ENCODE measurements at places on chromosomes 3 and 15.

DNA sequence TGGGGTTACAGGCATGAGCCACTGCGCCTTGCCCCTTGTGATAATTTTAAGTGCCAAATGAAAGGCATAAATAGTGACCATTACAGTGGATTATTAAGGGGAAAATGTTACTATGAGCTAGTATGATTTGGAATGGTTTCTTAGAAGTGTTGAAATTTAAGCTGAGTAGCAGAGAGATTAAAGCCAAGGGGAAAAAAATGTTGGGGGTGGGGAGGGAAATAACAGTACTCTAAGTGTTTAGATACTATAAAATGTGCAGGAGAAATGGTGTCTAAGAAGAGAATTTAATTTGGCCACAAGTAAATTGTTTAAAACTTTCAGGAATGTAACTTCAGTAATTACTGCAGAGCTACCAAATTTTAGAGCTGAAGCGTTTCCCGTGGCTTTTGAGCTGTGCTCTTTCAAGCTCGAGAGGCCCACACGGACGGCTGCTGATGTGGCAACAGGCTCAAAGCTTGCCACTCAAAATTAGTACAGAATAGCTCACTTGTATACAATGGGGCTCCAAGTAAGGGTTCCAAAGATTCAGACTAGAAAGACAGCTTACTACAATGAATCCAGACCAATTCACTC lies 23.9 kb upstream of the SLC12A8 start:
- DNase-seq, result no peak

DNA sequence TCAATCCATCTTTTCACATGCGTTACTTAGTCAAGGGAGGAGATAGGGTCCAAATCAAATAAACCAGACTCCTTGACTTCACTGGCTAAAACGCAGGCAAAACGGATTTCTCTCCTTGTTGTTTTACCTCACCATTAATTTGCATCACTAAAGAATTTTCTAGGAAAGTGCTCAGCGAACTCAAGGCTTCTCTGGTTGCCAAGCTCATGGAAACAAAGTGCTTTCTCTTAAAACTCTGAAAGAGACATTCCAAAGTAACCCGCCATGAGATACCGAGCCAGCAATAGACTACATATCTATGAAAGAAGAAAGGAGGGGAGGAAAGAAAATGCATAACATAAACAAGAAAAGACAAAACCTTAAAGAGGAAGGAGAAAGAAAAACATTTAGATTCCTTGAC lies 211.7 kb upstream of the WNT5A start:
- no peak for DNase-seq

DNA sequence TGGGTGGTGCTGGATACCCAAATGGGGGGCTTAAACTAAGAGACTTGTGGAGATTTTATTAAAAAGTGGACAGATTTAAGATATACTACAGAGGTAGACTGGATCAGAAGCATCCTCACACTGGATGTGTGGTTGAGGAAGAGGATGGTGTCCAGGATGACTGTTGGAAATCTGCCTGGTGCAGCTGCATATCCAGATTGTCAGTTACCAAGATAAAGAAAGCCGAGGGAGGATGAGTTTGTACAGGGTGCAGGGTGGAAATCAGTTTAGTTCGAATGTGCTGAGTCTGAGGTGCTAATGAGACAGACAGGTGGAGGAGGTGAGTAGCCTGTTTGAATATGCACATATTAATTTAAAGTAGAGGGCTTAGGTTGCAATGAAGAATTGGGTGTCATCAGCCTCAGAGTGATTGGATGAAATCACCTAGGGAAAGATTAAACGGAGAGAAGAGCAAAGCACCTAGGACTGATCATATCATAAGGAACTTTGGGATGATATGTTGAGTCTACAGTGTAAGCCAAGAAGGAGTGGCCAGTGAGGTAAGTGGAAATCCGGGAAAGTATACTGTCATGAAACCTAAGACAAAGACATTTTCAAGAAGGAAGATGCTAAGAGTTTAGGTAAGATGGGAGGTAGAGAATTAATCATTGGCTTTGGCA lies 74.1 kb upstream of the GOLGA8B start:
- DNase-seq, result no peak

GRCh38 chr3:23991683-23992628 lies 46.9 kb downstream of the NR1D2 start:
- no peak for DNase-seq

DNA sequence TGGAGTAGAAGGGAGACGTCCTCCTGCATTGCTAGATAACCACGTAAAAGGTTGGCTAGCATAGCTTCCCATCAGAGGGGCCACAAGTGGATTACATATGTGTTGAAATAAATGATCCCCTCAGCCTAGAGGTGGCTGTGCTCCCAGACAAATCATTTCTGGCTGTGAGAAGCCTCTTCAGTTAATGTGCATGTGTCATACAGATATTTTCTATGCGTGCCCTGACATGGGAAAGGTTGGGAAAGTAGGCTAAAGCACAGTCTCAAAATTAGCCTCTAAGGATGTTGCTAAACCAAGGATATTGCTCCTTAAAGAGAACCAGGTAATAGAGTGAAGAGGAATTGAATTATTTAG lies 17.8 kb downstream of the USP3 start:
- no peak for DNase-seq

GRCh38 chr3:76789237-76789636 lies 250.7 kb upstream of the ROBO2 start:
- no peak for DNase-seq

DNA sequence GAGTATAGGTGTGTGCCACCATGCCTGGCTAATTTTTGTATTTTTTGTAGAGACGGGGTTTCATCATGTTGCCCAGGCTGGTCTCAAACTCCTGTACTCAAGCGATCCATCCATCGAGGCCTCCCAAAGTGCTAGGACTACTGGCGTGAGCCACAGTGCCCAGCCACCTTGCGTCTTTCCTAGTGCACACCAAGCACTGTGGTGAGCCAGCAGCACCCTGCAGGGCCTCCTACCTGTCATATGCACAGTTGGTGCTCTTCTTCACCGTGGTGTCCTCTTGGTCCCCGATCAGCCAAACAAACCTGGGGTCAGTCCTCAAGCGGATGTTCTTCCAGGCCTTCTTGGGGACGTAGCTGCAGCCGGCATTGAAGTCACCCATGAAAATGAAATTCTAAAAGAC lies 13.2 kb downstream of the DNASE1L3 start:
- no peak for DNase-seq

- no peak for DNase-seq
Observed at GRCh38 chr15:100628746-100629145, 26.4 kb downstream of the ASB7 start.

- no peak for DNase-seq
Observed at GRCh38 chr15:29134641-29135308, 134.8 kb downstream of the NSMCE3 start.

DNA sequence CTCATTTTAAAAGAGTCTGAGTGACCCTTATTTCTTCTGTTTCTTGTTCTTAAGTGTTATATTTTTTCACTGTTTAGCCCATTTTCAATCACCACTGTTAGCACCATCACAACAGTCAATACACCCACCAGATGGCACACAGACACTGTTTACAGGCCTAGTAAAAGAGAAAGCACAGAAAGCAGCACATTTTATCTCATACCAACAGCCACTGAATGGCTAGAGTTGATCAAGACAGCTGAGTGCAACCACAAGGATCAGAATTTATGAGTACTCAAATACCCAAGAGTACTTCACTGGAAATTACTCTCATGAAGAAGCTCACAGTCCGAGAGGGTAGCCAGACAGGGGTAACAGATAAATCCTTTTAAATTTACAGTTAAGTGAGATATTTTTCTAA lies 127.0 kb downstream of the TFDP2 start:
- no peak for DNase-seq

- no peak for DNase-seq
Observed at GRCh38 chr3:130712718-130713423, 33.8 kb downstream of the PIK3R4 start.

DNA sequence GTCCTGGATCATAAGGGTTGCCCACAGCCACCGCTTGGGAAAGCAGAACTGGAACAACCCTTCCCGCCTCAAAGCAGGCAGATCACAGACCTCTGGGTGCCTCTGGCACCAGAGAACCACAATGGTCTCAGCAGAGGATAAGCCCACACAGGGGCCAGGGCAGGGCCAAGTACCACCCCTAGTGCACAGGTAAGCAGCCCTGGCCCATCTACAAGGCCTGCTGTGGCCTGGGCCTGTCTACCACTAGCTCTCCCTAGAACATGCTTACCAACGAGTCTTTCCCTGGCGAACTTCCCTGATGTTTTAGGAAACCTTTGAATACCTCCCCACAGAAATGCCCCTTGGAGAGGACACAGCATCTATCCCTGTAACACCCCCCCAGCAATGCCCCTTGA lies 28.3 kb downstream of the TNK2 start:
- no peak for DNase-seq

GRCh38 chr3:173750095-173750494 lies 352.6 kb downstream of the NLGN1 start:
- no peak for DNase-seq

- DNase-seq, result no peak
Observed at GRCh38 chr3:152243721-152244516, 24.8 kb upstream of the MBNL1 start.

DNA sequence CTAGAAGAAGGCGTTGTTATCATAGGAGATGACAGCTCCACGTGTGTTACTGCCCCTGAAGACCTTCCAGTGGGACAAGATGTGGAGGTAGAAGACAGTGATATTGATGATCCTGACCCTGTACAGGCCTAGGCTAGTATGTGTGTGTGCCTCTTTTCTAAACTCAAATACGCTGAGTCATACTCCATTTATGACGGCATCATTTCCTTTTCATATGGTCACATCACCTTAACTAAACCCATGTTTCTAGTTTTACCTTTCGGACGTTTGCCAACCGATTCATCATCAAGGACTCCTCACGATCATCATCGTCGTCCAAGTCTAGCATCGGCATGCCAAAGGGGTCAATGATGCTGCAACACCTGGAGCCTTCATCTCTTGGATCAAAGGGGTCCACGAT lies 149.0 kb downstream of the CBLB start:
- DNase-seq, result no peak

DNA sequence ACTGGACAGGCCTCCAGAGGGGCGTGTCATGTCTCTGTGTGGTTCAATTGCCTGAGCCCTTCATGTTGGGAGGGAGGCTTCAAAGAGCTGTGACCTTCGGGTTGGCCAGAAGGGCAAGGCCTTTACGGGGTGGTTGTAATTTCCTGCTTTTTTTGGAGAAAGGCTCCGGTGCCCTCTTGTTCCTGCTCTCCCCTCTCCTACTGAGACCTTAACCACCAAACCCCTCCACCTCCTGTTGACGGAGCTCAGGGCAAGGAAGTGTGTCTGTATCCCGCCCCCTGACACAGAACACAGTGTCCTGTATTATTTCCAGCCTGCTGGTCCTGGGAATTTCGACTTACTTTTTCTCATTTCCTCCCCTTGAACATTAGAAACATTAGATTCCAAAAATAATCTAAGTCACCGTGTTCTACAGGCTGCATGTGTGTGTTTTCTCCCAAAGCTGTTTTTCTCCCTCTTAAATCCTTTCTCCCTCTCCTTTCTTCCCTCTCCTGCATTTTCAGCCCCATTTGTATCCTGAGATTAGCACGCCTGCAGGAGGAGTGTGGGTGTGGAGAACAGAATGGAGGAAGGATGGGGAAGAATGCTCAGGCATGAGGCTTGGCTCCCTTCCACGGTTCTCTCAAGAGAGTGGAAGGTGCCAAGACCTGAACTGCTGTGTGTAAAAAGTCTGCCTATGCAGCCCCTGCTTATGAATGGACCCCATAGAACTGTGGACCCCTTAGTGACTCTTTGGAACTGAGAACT lies 285.4 kb upstream of the ROPN1 start:
- DNase-seq, result no peak

DNA sequence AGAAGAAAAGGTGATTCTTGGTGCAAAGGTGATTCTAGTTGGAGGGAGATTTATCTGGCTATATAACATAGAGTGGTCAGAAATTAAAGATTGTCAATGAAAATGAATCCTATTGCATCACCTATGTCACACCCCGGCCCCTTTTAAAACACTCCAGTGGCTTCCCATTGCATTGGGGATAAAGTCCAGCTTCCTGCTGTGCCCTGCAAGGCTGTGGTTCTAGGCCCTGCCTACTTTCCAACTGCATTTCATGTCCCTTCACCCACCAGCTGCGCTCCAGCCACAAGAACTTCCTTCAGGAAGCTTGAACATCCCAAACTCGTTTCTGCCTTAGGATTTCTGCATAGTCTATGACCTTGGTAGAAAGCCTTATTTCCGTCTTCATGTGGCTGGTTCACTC lies 118.7 kb upstream of the UMPS start:
- no peak for DNase-seq

- no peak for DNase-seq
Observed at GRCh38 chr15:84590406-84590805, 10.4 kb upstream of the ZSCAN2 start.

DNA sequence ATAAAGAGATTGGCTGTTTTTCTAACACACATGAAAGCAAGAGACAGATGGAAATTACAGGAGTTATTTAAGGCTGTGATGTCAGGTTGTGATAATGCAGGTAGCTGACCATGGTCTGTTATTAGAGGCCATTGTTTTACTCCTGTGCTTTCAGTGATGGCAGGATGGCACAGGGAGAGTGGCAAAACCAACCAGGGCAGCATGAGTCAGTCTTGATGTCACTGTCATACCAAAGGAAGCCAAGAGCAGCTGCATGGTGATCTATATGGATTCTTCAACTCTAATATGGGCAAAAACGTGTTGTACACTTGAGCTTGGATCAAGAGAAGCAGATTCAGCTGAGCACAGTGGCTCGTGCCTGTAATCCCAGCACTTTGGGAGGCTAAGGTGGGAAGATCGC lies 91.8 kb upstream of the LMOD3 start:
- DNase-seq, result no peak

DNA sequence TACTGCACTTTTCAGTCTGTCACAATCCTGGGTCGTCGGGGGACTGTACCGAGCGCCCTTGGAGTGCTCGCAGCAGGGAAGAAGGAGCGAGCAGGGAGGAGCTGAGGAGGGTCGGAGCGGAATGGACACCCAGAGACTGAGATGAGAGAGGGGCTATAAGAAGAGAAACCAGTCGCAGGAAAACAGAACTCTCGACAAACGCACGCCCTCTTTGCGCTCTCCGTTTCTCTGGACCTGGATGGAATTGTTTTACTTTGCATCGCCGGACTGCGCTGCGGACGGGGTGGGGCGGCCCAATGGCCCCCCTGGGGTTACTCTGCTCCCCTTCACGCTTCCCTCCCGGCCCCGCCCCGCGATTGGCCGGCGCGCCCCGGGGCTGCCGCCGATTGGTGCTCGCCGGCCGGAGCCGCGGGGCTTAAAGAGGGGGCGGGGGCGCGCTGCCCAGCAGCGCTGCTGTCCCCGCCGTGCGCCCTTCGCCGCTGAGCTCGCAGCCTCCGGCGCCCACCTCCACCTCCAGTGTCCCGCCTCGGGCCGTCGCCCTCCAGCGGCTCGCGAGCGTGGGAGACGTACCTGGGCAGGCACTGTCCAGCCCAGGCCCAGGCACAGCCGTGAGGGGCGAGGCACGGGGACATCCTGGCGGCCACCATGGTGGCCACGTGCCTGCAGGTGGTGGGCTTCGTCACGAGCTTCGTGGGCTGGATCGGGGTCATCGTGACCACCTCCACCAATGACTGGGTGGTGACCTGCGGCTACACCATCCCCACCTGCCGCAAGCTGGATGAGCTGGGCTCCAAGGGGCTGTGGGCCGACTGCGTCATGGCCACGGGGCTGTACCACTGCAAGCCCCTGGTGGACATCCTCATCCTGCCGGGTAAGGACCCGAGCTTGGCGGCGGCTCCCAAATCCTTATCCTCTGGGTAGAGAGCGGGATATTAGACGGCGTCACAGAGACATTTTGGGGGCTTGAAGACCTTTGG lies at the start of gene CLDN11:
Gene CLDN11, plus strand, starts transcription at position 447 of the 977 bp plus-strand sequence. Its CDS starts 199 bp downstream, at position 646.
- DNase-seq, result peak; percentile 65

- DNase-seq, result no peak
Observed at GRCh38 chr3:37575284-37575683, 286.4 kb upstream of the CTDSPL start.

GRCh38 chr15:73165844-73166243 lies 113.6 kb downstream of the NEO1 start:
- no peak for DNase-seq
